Activated CD8-positive, alpha-beta memory T cell treated with anti-CD3 and anti-CD28 coated beads, Interleukin-2, amount 50 U/mL, for 48 hours (primary cell): ENCODE measurements at places on chromosomes 3 and 15.

- DNase-seq, result no peak
These were observed 138.9 kb upstream of the SGO1 start for GRCh38 chr3:20324664-20325478.

GRCh38 chr3:176757429-176757828 lies 439.9 kb downstream of the TBL1XR1 start:
- DNase-seq, result no peak

DNA sequence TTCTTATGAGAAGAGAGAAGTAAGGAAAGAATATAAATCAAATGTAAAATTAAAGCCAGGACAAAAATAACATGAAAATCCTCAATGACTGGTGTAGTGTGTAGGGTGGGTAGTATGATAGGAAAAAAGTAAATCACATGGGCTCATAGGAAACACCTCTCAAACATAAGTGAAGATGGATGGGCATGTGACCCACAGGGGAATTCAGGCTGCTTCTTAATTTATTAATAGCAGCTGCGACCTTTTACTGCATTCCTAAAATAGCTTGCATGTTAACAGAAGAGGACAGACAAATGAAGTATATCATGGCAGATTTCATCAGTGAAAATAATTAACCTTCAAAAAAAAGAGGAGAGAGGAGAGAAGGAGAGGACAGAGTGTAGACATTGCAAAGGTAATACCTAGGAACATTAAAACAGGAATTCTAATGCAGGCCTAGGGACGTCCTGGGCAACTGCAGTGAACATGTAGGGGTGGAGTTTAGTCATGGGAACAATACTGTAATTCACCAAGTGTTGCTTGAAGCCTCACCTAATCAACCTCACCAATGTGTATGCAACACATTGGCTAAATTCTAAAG lies 132.9 kb downstream of the KCNMB2 start:
- no peak for DNase-seq

DNA sequence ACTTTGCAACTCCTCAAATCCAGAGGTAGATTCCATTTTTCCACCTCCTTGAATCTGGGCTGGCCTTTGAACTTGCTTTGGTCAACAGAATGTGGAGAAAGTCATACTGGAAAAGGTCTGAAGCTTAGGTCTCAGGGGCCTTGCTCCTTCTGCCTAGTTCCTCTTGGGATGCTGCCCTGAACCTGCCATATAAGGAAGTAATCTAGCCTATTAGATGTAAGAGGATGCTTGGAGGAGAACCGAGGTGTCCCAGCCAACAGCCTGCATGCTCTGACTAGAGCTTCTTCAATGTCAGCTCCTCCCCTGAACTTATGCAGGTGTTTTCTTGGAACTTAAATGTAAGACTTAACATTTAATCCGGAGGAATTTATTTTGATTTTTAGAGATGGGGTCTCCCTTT lies 2.0 kb upstream of the TMED3 start:
- no peak for DNase-seq

DNA sequence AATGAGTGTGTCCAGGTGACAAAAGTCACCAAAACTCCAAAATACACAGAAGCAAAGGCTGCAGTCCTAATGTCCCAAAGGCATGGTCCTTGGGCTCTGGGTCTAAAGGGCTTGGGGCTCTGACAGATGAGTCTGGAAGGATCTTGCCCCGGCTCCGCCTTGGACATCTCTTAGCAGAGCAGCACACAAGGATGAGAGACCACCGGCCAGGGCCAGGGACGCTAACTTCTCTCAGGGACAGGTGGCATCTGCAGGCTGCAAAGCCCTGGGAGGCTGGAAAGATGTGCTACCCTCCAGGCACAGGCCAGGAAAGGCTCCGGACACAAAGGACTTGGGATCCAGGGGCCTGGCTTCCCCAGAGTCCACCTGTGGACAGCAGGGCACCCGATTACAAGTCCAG lies 14.1 kb upstream of the SHISA5 start:
- DNase-seq, result no peak

DNA sequence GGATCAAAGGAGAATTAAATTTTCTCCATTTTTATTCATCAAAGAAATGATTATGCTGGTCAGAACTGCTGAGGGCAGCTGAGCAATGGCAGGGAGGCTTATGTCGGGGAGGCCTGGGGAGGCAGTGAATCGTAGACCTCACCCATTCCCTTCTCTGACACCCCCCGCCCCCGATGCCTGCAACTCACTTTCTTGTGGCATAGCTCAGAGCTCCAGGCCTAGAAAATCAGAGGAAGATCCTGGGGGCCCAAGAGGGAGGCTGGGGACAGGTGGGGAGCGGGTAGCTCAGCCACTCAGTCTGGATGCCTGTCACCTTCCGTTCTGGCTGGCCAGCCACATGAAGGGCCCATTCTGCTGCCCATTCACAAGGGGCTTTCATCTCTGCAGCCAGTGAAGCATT lies 1.1 kb upstream of the DNAH1 start:
- no peak for DNase-seq

- no peak for DNase-seq
These were observed 114.1 kb downstream of the ZNF609 start for GRCh38 chr15:64574301-64575017.

GRCh38 chr3:12221663-12222062 lies 63.0 kb upstream of the TIMP4 start:
- no peak for DNase-seq

DNA sequence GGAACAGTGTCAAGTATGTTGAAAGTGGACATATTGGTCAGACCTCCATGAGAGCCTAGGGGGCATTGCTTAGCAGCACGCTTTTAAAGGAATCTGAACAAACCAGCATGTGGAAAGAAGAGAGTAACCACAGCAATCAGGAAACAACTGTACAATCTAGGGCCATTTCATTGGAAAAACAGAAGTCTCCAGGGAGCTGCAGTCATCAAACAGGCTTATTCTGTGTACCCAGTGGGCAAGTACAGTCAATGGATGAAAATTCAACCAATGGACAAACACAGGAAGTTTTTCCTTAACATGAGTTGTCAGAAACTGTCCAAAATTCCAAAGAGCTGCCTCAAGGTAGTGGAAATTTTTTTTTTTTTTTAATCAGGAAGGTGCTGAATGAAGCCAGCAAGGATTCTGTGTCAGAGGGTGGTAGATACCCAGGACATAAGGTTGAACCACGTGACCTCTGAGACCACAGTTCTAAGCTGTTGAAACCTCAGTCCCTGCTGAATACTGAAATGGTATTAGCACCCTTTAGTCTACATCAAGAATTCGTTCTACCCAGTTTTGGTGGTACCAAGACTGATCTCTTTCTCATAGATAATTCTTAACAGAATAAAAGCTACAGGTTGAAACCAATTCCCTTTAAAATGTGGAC lies 4.4 kb upstream of the DLG1 start:
- DNase-seq, result no peak

- DNase-seq, result peak; percentile 85
These were observed 1.9 kb downstream of the CHST2 start for GRCh38 chr3:143121241-143122088.

- DNase-seq, result no peak
These were observed 19.0 kb downstream of the SPG21 start for GRCh38 chr15:64970698-64971097.

DNA sequence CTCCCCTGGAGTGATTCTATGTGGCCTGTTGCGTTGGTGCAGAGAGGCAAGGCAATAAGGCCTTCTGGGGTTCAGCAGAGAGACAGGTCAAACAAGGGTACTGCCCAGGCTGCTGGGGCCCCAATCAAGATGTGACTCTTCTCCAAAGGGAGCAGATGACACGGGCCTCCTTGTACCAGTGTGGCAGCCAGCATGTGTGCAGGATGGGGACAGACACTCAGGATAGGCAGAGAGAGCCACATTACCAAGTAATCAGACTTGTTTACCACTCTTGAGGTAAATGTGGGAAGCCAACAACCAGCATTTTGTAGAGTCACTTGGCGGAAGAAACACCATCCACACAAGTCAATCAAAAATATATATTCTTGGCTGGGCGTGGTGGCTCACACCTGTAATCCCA lies 95.3 kb upstream of the DLG1 start:
- no peak for DNase-seq

- DNase-seq, result no peak
These were observed 8.3 kb downstream of the ANXA2 start for GRCh38 chr15:60389261-60390077.

DNA sequence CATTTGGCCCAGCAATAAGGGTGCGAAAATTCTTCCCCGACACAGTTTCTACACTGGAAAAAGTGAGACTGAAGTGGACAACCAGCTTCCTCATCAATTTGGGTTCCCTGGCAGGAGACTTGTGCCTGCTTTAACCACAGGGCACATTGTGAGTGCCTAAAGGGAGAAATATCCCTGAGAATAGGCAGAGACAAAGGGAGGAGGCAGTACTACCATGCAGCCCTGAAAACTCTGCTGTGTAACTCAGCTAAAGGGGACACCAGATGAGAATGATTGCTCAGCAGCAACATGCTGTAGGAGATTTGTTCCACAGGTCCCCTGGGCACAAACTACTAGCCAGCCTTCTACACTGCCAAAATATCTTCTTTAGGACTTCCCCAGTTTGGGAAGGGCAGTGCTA lies 15.6 kb upstream of the KPNA4 start:
- no peak for DNase-seq
